ENCODE measurements at places on chromosomes 1 and 21. TPM values are rescaled to one million over a fixed set of nuclear protein-coding genes. Genes with fewer than 3 reads are reported as not detected.

The TPTE gene
- total RNA-seq = not detected

The C1orf21 gene
- total RNA-seq = 27.1 TPM

The USH2A gene
- total RNA-seq = not detected

The BSND gene
- not detected for total RNA-seq

The NR1I3 gene
- not detected for total RNA-seq

The VTCN1 gene
- 0.33 TPM for total RNA-seq

The KCND3 gene
- total RNA-seq = 1.4 TPM

The GNG12 gene
- 256 TPM for total RNA-seq

DNA sequence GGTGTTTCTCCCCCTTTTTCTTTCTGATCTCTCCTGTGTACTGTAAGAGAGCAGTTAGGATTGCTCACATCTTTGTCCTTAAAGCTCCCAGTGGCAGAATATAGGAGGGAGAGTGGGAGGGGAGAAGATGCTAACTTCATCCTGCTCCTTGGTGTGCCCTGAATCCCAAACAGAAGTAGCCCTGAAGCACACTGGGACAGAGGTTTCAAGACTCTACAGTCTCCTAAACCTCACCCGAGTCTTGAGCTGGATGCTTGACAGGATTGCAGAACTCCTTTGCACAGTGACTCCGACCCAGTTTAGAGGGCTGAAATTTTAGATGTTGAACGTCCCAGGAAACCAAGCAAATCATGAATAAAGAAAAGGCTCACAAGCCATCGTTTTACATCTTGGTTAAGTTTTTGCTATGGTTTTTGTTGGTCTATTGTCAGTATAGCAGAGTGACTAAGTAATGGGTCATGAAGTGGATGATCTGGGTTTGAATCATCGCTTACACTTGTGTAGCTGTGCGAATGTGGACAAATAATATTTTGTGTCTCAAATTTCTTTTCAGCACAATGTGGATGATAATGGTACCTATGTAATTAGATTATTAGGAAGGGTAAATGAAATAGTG is 37.5 kb downstream of the XCL2 start:
- no peak for DNase-seq

DNA sequence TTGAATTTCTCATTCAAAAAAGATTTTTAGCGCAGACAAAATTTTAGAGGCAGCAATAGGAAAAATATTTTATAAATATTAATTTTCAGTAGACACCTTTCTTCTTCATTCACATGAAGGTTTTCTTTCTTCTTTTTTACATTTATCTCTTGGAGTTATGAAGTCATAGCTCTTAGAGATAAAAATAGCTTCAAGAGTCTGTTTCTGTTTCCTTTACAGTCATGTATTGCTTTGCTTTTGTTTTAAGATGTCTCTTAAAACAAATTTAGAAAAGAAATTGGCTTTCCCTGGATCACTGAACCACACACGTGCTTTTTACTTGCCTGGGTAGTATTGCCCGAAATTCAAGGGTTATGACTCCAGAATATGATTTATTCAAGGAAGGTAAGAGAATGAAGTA is 369.9 kb upstream of the LRRC7 start:
- DNase-seq = no peak

- no peak for DNase-seq
Observed at GRCh38 chr1:13487143-13487868, 26.5 kb downstream of the LRRC38 start.

DNA sequence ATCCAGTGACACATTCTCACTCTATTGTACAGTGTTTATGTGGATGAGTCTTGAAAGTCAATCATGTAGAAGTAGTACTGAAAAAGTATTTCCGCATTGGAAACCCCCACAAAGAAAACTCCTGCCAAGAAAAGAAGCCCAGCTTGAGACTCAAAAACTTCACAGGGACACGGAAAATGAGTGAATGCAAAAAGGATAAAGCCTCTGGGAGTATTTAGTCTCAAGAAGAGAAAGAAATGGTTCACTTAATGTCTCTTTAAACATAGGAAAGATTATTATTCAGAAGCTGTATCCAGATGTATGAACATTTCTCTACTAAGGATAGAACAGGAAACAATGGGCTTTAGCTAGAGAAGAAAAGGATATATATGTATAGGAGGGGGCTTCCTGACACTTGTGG is 304.5 kb downstream of the BARHL2 start:
- DNase-seq = no peak

DNA sequence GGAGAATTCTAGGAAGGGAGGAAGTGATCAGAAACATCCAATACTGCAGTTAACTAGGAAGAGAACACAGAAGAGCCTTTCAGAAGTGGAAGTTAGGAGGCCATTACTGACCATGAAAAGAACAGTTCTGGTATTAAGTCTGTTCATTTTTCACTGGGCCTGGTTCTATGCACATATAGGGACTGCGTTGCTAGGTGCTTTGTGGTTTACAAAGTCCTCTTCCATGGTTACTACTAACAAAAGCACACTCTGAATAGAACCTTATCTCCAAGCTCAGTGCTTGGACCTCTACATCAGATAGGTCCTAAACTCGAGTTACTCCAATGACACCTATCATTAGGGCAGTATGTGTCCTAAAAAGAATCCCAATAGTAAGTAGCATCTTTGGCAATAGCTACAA is 75.4 kb downstream of the RPAP2 start:
- no peak for DNase-seq

DNA sequence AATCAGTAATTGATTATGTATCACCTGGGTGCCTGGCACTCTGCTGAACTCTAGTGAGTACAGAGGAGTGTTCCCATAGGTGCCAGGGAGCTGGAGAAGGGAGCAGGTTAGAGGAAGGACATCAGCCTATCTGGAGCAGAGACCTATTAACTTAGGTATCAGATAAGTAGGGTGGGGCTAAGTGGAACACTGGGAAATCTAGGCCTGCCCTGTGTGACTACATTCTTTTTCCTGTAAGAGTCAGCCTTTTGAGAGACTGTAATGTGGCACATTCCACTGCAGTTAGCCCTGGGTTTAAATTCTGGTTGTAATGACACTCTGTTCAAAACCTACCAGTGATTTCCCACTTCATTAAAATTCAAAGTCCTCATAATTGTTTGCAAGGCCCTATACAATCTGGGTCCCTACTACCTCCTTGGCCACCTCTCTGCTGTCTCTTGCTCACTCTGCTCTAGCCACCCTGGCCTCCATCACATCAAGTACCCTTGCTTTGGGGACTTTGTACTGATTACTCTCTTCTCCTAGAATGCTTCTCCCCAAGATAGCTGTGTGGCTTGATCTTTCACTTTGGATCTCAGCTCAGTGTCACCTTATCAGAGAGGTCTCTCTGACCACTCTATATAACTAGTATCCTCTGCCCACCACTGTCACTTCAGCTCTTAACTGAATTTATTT is 12.9 kb downstream of the STX12 start:
- DNase-seq = peak; percentile 46

DNA sequence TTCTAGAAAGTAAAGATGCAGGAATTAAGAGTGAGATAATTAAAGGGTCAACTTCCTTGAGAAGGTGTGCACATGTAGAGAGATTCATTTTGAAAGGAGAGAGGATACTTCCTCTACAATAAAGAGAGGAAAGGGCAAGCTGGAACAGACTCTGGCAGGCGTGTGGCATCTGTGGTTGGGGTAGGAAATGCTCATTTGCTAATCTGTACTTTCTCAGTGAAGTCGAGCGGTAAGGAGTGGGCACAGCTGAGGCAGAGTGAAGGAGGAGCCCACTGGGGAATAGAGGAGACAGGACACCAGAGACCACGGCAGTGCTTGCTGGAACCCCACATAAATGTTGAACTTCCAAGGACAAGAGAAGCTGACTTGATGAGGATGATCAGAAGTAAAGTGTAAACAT is 49.1 kb downstream of the PCSK9 start:
- no peak for DNase-seq

- DNase-seq = peak; percentile 50
Observed at GRCh38 chr1:85894651-85895050, 186.4 kb upstream of the ZNHIT6 start.

GRCh38 chr1:85638412-85638811 is 57.9 kb downstream of the CCN1 start:
- no peak for DNase-seq

DNA sequence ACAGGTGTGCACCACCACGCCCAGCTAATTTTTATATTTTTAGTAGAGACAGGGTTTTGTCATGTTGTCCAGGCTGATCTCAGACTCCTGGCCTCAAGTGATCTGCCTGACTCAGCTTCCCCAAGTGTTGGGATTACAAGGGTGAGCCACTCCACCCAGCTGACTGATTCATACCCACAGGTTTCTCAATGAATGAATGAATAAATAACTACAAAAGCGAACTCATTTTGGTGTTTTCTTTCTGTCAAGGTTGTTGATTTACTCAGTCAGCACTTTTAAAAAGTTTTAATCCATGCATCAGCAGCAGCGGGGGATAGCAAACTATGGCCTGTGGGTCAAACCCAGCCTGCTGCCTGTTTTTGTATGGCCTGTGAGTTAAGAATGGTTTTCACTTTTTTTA is 217.5 kb downstream of the FAF1 start:
- no peak for DNase-seq

- peak; percentile 65 for DNase-seq
Observed at GRCh38 chr1:201795066-201795465, 33.9 kb upstream of the IPO9 start.

DNA sequence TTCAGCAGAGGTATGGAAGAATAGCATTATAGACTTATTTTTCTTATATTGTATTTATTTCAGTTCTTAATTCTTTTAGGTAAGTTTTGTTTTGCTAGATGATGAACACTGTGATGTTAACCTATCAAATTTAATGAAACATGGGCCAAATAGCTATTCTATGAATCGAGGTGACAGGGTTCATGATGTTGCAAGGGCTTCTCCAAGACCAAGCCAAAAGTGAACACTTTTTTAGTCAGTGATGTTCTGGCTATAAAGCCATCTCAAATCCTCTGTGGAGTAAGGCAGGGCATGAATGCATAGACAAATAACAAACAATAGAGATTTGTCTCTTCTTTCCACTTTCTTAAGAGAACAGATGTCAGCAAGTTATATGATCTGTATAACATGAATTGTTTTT is 26.7 kb downstream of the C1orf146 start:
- no peak for DNase-seq

- DNase-seq = no peak
Observed at GRCh38 chr1:2951856-2952255, 69.4 kb upstream of the ACTRT2 start.

All from dermis blood vessel endothelial cell (primary cell).